Stimulated activated CD4-positive, alpha-beta T cell treated with anti-CD3 and anti-CD28 coated beads, Interleukin-1b, Interleukin-23, amount 100 ng/mL, for 1 hour (primary cell): ENCODE measurements at places on chromosomes 5 and 9.

DNA sequence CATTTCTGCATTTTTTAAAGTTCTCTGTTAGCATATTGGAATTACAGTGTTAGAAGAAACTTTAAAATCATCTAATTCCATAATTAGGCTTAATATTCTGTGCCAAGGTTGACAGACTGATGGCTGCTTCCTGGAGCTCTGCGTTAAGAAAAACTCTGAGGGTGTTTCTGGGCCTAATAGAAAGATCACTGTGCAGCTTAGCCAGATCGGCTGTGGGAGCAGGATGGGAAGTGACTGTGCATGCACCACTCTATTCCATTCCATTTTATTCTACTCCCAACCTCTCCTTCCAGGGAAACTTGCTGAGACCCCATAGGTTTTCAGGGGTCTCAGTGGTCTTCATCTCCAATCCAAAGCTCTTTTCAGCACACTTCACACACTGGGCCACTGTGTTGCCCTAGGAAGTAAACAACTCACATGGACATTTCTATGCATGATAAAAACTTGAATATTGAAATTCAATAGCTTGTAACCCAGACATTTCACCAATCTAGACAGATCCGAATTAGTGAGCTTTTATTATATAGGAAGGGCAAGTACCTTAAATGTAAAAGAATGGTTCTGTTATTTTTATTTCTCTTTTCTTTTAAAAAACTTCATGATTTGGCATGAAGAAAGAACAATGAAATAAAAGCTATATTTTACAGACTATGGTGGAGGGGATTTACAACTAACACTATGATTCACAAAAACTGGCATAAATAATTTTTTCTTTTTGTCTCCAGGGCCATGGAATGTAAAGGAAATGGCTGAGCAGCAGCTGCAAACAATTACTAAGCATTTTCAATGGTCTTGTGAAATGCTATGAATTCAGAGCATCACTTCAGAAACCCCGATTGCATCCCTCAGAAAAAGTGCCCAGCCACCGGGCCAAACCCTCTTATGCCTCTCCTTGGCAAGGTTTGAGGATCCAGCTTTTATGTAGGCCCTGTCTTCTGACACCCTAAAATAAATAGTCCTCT is 51.4 kb upstream of the DAB2 start:
- no peak for DNase-seq

DNA sequence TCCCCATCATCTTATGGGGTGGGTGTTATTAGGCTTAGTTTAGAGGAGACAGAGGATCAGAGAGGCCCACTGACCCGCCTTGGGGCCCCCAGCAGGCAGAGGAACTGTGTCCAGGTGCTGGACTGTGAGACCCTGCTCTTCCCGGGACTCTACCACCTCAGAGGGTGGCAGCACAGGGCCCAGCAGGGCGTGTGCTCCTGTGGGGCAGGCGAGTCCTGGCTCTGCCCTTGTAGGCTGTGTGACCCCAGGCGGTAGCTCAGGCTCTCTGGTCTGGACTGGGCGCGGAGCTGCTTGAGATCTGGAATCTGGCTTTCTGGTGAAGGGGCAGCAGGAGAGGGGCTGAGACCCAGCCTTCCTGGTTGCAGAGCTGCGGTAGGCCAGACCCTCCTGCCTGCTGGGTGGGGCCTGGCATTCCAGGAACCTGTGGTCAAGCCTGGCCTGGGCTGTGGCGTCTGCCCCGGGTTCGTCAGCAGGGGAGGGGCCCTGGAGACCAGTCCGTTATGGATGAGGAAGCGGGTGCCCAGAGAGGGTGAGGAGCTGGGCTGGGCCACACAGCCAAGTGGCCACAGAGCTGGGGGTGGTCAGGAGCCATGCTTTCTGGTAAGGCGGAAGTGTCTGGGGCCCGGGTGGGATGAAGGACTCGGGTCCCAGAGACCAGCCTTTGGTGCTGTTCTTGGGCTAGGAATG is 46.5 kb downstream of the RXRA start:
- no peak for DNase-seq

GRCh38 chr5:156259618-156260017 is 67.3 kb upstream of the SGCD start:
- no peak for DNase-seq

- DNase-seq, result no peak
Observed at GRCh38 chr5:150209099-150209635, 19.3 kb downstream of the SLC6A7 start.

DNA sequence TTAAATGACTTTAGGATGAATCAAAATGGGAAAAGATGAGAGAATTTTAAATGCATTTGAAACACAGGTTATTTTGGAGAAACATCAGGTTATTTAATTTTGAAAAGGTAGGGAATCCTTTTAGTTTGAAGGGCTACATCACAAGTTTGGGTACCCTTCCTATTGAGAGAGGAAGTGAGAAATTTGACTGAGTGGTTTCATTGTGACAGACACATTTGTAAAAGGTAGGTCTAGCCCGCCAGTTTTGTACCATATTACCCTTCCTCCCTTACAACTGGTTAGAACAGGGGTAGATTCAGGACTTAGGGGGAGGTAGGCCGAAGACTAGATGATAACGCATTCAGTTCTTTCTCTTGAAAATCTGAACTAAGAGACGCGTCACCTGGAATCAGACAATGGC is 464.2 kb downstream of the EBF1 start:
- DNase-seq, result no peak

GRCh38 chr9:33942471-33943083 is 106.1 kb downstream of the UBAP2 start:
- no peak for DNase-seq

DNA sequence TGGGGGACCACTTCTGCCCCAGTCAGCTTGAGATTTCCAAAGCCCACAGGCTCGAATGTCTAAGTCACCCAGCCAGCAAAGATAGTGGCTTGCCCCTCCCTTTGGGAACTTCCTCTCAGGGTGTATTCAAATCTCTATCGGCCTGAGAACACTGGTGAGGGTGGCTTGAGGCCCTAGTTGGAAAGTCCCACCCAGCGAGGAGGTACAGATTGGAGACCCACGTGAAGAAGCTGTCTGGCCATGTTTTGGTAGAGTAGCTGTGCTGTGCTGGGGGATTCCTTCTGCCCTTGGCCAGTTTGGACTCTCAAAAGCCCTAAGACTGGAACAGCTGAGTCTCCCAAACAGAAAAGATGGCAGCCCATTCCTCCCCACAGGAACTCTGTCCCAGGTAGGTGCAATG is 172.7 kb upstream of the RIOK2 start:
- DNase-seq, result no peak

DNA sequence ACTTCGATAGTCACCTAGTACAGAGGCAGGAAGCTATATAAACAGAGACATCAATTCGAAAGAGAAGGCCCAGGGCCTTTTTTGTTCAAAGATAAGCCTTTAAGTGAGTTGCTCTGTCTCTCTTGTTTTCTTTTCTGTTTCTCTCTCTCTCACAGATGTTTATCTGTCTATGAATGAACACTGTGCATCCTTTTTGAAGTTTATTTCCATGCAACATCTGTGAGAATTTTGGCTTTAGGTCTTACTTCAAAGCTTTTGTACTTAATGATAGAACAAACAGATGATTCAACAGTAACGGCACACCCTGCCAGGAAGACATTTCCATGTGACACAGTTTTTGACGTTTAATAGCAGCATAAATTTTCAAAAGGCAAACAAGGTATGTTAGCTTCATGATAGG is 1413.1 kb upstream of the CDH6 start:
- DNase-seq, result no peak

- no peak for DNase-seq
Observed at GRCh38 chr5:96317945-96318344, 115.1 kb downstream of the PCSK1 start.

DNA sequence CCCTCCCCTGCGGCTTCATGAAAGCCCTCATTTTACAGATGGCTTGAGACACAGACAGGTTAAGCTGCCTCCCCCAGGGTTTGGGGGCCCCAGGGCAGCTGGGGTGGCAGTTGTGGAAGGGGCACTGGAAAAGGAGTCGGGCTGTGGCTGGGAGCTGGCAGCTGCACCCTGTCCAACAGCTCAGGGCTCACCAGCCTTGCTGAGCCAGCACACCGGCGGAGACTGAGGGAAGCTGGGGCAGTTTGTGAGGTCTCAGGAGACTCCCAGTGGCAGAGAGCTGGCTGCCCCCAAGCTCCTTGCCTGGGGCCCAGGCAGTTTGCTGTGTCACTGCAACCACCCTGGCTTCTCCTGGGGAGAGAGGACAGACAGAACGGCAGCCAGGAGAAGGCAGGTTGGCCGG is 34.8 kb upstream of the RAPGEF1 start:
- DNase-seq, result no peak

- DNase-seq, result no peak
Observed at GRCh38 chr5:150638488-150639376, 1.7 kb upstream of the SYNPO start.
